NCI-H345 (cell line): ENCODE measurements at places on chromosomes 4 and X.

DNA sequence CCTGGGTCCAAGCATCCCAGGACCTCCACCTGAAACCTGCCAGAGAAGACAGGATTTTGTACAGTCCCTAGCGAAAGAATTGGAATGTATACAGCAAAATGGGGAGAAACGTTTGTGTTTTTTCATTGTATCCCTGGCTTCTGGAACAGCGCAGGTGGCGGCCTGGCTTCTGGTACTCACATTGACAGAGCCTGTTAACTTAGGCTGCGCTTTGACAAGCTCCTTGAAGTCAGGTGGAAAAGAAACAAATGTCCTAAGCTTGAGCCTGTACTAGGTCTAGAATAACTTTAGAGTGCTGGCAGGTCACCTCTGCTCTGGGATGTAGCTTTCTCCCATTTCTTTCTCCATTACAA lies 343.7 kb upstream of the KLF3 start:
- DNase-seq: no peak

- no peak for DNase-seq
These were observed 471.0 kb downstream of the KLHL13 start for GRCh38 chrX:117645639-117646038.

DNA sequence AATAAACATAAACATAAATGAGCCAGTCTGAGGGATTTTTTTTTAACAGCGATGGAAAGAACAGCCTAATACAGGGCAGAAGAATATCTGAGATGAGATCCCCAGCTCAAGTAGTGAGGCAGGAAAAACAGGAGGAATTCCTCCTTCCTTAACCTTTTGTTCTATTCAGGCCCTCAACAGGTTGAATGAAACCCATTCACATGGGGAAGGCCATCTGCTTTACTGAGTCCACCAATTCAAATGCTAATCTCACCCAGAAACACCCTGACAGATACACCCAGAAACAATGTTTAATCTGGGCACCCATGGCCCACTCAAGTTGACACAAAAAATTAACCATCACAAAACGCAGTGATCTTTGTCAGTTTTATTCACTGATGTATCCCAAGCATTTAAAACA lies 45.5 kb downstream of the SMIM31 start:
- no peak for DNase-seq

DNA sequence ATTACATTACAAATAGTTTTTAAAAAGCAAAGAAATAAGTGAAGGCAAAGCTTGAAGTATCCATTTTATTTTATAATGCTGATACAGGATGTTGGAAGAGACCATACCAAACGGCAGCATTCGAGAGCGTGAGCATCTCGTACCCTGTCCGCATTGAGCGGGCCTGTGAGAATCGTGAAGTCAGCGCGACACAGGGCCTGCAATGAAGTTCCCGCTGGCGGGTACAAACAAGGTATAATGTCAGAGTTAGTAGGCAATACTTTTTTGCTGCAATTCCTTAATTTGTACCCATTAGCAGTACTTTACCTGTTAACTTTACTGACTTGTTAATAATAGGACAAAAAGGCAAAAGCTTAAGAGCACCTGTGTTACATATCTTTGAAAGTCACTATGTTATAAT lies 19.0 kb downstream of the HNRNPD start:
- no peak for DNase-seq

- DNase-seq: no peak
These were observed 6.4 kb upstream of the SCML2 start for GRCh38 chrX:18360867-18361266.

GRCh38 chr4:15186149-15186548 lies 183.9 kb downstream of the CPEB2 start:
- peak; percentile 2 for DNase-seq

DNA sequence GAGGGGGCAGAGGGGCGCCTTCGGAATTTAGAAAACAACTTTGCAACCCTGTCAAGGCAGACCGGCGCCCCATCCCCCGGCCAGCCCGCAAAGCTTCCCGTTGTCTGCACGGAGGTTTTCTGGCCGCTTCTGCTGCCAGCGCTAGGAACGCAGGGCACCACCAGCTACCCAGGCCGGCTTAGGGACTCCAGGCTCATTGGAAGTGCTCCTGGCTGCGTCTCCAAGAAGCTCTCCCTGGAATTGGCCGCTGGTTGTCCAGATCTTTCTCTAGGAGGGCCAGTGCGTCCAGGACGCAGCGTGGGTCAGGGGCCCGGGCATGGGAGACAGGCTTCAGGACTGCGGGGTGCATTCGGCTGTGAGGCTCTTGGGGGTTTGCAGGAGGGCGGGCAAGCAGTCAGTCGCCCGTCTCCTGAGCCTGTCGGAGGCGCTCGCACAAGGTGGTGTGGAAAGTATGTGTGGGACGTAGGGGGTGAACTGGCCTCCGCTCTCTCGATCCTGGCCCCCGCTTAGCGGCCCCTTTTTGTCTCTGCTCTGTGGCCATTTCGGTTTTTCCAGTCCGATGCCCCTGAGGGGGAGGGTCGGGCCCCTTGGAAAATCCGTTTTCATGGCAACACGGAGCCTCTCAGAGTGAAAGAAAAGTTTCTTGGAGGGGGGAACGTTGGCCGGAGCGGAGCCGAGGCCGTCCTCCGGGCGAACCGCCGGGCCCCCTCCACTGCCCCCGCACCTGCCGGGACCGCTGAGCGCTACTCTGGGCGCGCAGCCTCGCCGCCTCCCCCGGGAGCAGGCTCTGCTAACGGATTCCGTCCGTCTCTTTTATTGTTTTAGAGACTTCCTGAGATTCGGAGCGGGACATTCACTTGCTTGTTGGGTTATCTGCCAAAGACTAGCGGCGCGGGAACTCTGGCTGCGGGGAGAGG lies 810 bp upstream of the SOX3 start:
- DNase-seq: no peak

- no peak for DNase-seq
These were observed 1.3 kb upstream of the PLS3 start for GRCh38 chrX:115559672-115560071.

DNA sequence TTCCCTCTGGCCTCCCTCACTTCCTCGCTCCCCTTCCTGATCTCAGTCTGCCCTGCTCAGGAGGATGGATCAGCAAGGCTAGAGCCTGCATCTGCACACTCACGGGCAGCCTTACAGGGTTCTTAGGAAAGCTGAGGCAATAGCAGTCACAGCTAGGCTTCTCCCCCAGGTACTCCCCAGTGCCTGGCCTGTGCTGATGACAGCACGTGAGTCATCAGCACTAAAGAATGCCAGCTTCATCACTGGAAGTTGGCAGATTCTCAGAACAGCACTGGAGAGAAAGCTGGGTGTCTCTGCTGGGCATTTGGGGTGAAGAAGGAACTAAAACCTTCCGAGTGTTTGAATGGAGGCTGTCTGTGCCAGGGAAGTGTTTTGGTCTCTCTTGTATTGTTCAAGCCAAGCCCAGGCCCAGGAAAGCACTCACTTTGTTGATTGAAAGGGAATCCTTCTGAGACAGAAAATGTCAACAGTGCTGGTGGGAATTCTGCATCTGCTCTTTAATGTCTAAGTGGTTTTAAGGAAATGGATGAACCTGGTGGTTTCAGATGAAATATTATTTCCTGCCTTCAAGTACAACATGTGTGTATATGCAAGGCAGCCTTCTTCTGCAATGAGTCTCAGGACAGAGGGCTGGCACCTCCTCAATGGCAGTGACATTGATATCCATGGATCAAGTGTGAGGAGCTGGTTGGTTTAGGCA lies 73.0 kb upstream of the SCOC start:
- DNase-seq: peak; percentile 6

DNA sequence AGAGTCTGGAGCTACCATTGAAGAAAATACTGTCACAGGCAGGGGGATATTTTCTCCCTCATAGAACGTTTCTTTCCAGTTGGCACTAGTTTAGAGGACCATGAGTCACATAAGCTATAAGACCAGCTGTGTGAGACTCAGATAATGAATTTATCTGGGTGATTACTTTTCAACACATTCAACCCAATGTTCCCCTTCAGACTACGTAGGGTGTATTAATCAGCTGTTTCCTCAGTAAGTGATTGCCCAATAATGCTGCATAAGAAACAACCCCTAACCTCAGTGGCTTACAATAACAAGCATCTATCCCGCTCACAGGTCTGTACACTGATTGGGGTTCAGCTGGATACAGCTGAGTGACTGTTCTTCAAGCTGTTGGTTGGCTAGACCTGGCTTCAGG lies 38.1 kb downstream of the CBLL2 start:
- DNase-seq: no peak

GRCh38 chrX:2954541-2954940 lies 25.4 kb upstream of the ARSD start:
- no peak for DNase-seq

- no peak for DNase-seq
These were observed 811 bp downstream of the TMEM187 start for GRCh38 chrX:153973127-153974002.

DNA sequence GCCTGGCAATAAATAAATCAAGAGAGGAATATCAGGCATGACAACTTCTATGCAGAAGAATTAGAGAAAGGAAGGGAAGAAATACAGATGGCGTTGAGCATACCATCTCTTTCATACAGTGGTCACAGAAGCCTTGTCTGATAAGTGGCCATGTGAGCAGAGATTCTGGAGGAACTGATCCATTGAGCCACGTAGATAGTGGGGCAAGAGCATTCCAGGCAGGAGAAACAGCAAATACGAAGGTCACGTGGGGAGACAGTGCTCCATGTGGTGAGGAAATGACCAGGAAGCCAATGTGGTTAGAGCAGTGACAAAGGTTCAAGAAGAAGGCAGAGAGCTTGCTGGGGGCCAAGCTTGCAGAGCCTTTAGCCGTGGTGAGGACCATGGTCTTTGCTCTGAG lies 226.7 kb upstream of the NOCT start:
- DNase-seq: no peak

GRCh38 chrX:43218198-43218597 lies 437.9 kb upstream of the MAOA start:
- DNase-seq: no peak

GRCh38 chrX:135454816-135455215 lies 33.1 kb downstream of the SMIM10L2A start:
- no peak for DNase-seq

DNA sequence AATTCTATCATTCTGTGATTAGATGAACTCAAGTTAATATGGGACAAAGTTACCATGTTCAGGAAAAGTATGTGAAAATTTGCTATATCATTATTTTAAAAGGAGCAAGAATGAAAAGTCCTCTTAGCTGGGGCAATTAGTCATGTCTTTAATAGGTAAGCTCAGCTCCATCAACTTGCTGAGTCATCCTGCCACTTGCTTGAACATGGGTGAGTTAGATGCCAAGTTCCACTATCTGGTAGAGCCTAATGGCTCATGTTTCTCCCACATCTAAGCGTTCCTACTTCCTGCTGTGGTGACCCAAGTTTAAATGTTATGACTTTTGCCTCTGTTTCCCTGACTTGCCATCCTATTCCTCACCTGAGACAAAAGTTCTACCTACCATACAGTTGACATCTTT lies 276.8 kb downstream of the ZNF674 start:
- DNase-seq: no peak

DNA sequence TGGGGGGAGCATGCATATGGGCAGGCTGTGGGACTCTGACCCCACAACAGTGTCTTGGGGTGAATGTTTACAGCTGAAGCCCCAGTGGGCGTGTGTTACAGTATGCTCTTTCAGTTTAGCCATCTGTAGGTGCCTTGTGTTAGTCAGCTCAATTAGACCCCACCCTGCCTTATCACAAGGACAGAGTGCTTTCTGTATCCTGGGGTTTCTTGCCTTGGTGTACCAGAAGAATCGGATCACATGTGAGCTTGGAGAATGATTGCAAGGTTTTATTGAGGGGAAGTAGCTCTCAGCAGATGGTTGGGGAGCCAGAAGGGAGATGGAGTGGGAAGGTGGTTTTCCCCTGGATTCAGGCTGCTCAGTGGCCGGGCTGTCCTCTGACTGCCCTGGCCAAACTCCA lies 27.3 kb downstream of the SH3BGRL start:
- no peak for DNase-seq

DNA sequence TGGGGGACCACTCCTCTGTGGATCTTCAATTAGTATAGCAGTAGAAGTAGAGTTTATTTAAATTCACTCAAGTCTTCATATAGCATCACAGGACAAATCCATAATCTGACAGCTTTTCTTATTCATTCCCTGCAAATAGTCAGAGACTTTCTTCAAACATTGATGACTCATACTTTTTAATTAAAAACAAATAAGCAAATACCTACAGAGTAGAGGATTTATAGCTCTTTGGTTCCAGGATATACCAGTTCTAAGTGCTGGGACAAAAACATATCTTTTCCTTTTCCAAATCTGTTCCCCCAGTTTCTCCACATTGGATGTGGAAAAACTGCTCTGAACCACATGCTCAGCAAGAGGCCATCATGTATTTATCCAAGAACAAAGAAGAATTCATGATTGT lies 24.1 kb downstream of the EMCN start:
- DNase-seq: no peak

- no peak for DNase-seq
These were observed 93.0 kb upstream of the MTM1 start for GRCh38 chrX:150475461-150475860.

GRCh38 chr4:176839656-176840055 lies 46.9 kb upstream of the VEGFC start:
- no peak for DNase-seq

- DNase-seq: no peak
These were observed 119.6 kb downstream of the SHROOM3 start for GRCh38 chr4:76554630-76555029.

DNA sequence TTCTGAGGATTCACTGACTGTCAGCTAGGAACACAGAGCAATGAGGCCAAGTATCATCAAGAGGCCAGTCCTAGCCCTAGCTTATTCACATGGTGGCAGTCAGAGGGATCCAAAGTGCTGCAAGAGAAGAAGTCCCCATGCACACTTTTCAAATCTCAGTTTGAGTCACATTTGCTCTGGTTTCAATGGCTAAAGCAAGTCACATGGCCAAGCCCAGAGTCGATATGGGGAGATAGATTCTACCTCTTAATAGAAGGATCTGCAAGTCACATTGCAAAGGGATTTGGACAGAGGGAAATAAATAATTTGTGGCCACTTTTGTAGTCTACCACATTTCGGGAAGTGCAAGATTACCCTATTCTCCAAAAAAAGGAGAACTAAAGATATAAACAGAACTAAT lies 3.7 kb upstream of the LCORL start:
- no peak for DNase-seq

DNA sequence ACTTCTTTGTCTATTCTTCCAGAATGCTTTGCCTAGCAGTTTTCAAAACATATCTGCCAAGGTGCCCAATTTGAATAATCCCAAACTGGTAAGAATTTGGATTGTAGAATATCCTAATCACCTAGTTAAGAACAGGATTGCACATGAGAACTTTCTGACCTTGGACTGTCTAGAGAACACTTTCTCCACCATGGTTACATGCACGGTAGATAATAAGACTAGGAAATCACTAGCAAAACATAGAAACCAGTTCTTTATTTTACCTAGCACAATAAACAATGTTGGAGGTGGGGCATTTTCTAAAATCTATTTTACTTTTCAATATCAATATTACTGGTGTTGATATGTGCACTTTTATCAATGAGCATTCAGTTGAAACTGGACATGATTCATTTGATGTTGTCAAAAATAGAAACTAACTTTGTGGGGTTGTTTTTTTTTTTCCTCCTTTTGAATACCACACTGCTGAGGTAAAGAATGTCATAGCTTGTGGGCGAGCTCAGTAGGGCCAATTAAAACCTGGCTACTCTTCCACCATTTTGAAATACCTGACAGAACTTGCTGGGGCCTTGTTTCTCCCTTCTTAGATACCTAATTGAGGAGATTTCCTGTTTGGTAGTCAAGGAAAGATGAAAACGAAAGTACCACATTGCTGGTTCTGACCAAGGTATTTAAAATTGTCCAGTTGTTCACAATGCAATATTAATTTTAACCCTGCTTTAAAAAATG lies 10.4 kb downstream of the MID1IP1 start:
- DNase-seq: no peak

GRCh38 chr4:5956285-5957021 lies 61.8 kb downstream of the C4orf50 start:
- peak; percentile 94 for DNase-seq

GRCh38 chrX:72296991-72297390 lies 8.7 kb downstream of the CITED1 start:
- DNase-seq: no peak
